ENCODE measurements at places on chromosomes 6 and 20.
A peak's percentile ranks its signal among the peaks of the same experiment; 100 is the strongest.

GRCh38 chr6:53956068-53956711 lies 155.1 kb upstream of the MLIP start:
- peak; percentile 75 for DNase-seq

- no peak for DNase-seq
Measured at GRCh38 chr6:46749731-46750130, 3.0 kb downstream of the ANKRD66 start.

- no peak for DNase-seq
Measured at GRCh38 chr20:50515471-50516106, 5.4 kb downstream of the PTPN1 start.

- no peak for DNase-seq
Measured at GRCh38 chr20:59925899-59926298, 7.5 kb downstream of the SYCP2 start.
